ENCODE measurements at places on chromosomes 3 and 15.
A peak's percentile ranks its signal among the peaks of the same experiment; 100 is the strongest.

- DNase-seq: no peak
These were observed 192.1 kb downstream of the CBLB start for GRCh38 chr3:105676621-105677300.

DNA sequence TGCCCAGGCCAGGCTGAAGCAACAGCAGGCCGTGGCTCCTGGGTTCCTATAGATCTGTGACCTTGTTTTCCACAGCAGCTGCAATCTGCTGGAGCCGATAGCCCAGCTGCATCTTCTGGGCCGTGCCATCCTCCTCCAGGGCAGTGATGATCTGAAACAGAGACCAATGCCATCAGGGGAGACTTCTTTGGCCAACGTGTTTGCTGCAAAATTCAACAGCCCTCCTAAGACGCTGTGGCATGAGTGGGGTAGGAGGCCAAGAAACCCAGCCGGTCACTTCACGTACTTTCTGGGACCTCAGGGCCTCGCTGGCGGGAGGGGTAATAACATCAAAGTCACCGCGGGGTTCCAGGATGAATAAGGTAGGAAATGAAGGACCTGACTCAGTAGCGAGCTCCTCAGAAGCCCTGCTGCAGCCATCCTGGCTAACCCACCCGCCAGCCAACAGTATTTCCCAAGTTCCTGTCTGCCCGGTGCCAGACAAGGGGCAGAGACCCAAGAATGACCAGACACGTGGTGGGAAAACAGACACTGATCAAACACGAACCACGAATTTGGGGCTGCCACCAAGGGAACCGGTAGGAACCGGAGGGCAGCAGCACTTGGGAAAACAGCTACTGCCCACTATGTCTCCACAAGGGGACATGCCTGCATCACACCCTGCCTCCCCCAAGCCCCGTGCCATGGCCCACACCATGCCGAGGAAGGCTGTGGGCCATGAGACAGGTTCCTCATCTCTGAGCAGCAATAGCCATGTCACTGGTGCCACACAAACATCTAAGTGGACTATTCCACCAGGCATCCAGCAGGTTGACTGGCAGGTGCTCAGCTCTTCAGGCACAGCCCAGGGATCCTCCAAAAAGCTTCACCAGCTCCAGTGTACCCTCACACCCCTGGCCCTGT, 25.2 kb downstream of the PLXNB1 start:
- DNase-seq: peak; percentile 36

- no peak for DNase-seq
These were observed 29.5 kb upstream of the FAM107A start for GRCh38 chr3:58606693-58607092.

DNA sequence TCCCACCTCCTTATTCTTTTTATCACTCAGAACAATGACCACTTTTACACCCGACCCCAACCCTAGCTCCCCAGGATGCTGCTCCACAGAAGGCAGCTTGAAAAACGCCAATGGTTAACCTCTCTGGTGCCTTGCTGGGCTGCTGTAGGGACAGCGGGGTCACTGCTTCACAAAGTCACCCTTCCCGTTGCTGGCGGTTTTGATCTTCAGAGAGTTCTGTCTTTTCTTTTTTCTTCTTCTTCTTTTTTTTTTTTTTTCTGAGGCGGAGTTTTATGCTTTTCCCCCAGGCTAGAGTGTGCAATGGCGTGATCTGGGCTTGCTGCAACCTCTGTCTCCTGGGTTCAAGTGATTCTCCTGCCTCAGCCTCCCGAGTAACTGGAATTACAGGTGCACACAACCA, 20.7 kb downstream of the CEP19 start:
- no peak for DNase-seq

- no peak for DNase-seq
These were observed 102.4 kb upstream of the UBE3A start for GRCh38 chr15:25541228-25541627.

Data from activated effector memory CD4-positive, alpha-beta T cell treated with anti-CD3 and anti-CD28 coated beads, Interleukin-2, amount 50 U/mL, for 16 hours (primary cell).